ENCODE measurements at places on chromosomes 12 and 14. TPM values are rescaled to one million over a fixed set of nuclear protein-coding genes. Genes with fewer than 3 reads are reported as not detected.

DNA sequence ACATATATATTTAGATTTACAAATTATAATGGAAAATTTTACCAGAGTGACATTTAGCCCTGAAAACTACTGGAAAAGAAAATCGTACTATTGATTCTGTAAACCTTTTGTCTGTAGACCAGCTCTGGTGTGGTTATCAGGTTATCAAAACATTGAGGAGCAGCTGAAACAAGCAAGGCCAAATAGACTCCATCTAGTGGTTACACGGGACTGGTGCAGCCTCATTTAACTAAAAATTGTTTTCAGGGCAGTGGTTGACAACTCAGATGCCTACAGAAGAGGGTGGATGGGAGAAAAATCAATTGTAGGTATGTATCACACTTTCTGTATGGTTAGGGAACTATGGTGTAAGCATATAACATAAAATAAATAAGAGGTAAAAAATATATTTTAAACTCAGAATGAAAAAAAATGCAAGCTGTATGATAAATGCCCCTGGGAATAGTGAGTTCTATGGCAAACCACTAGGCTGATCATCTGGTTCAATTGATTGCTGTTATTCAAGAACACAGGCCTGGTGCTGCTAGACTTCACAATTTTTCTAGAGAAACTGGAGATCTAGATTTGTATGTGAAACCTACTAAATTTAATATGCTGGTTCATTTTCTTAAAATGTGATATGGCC lies 51.2 kb downstream of the ACSS3 start:
- DNase-seq: peak; percentile 5

DNA sequence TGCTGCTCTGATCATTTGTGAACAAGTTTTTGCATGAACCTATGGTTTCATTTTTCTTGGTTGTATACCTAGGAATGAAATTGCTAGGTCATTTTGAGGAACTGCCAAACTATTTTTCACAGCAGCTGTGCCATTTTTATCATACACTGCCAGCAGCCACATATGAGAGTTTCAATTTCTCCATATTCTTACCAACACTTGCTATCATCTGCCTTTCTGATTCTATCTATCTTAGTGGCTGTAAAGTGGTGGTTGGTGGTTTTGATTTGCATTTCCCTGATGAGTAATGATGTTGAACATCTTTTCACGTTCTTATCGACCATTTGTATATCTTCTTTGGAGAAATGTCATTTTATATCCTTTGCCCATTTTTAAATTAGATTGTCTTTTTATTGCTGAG lies 146.1 kb downstream of the C12orf75 start:
- no peak for DNase-seq

DNA sequence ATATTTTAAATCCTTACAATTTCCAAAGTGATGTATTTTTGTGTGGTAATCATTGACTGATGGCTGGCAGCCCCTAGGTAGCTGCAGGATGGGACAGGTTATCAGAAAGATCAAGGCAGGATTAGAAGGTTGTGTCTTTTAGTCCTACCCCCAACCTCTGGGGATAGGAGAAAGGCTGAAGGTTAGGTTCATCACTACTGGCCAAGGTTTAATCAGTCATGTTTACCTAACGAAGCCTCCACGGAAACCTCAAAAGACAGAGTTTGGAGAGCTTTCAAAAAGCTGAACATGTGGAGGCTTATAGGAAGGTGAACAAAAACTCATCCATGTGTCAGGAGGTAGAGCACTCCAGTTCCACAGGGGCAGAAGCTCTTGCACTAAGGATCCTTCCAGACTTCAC lies 77.5 kb upstream of the CD163 start:
- DNase-seq: no peak

- no peak for DNase-seq
Observed at GRCh38 chr12:80230068-80230467, 130.7 kb downstream of the OTOGL start.

DNA sequence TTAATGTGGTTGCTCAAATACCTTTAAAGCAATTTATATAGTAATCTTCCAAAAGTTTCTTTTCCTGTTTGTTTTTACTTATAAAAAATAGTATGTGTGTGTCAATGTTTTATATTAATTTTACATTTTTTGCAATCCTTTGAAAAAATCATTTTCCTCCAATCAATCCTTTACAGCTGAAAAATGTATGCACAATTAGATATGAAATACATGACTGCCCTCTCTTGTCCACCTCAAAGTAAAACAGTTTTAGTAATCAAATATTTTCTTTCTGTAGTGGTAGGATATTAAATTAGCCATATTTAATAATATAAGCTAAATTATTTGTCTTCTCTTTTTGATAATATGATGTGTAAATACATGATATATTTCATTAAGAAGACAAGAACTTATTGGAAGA lies 269.9 kb downstream of the ADAMTS20 start:
- DNase-seq: no peak

- peak; percentile 70 for DNase-seq
Observed at GRCh38 chr12:11981121-11981733, 89.5 kb upstream of the BCL2L14 start.

- no peak for DNase-seq
Observed at GRCh38 chr12:104608998-104609397, 152.2 kb downstream of the CHST11 start.

RTL1 gene
- total RNA-seq: not detected

TSPAN11 gene
- total RNA-seq: not detected

DTX1 gene
- 12.0 TPM for total RNA-seq

FAM222A gene
- total RNA-seq: 0.39 TPM

Data from activated CD4-positive, alpha-beta T cell treated with anti-CD3 and anti-CD28 coated beads for 36 hours (primary cell).